ENCODE measurements at places on chromosomes 11 and 22.

DNA sequence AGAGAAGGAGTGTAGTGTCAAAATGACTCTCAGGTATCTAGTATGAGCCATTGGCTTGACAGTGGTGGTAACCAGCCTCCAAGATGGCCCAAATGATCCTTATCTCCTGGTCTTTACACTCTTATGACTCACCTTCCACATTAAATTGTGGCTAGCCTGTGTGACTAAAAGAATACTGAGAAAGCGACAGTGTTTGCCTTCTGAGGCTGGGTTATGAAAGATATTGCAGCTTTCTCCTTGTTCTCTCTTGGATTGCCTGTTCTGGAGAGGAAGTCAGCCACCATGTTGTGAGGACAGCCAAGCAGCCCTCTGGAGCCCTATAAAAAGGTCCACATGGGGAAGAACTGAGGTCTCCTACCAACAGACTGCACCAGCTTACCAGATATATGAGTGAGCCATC, 15.8 kb downstream of the C11orf71 start:
- DNase-seq, result no peak

DNA sequence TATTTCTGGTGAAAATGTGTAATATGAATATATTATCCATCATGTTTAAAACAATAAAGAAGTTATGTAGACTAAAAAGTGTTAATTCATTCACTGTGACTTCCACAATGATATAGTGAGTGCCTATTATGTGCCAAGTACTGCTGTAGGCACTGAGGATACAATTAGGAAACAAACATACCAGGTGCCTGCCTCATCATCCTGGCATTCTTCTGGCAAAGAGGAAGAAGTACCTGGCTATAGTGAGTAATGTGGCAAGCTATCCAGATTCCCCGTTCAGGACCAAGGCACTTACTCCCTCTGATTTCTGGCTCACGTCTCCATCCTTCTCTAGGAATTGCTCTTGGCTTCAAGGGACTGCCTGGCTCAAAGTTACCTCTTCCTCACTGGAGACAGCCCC, 77.5 kb upstream of the CLMP start:
- no peak for DNase-seq

DNA sequence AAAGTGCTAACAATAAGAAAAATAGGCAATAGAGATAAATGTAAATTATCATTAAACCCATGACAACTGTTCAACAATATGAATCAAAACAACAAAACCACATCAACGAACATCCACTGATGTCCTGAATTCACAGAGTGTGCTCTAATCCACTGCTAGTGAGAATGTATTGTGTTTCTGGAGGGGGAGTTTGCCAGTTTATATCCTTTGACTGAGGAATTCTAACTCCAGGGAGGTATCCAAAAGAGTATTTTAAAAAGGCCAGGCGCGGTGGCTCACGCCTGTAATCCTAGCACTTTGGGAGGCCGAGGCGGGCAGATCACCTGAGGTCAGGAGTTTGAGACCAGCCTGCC, 1.7 kb upstream of the WEE1 start:
- no peak for DNase-seq

DNA sequence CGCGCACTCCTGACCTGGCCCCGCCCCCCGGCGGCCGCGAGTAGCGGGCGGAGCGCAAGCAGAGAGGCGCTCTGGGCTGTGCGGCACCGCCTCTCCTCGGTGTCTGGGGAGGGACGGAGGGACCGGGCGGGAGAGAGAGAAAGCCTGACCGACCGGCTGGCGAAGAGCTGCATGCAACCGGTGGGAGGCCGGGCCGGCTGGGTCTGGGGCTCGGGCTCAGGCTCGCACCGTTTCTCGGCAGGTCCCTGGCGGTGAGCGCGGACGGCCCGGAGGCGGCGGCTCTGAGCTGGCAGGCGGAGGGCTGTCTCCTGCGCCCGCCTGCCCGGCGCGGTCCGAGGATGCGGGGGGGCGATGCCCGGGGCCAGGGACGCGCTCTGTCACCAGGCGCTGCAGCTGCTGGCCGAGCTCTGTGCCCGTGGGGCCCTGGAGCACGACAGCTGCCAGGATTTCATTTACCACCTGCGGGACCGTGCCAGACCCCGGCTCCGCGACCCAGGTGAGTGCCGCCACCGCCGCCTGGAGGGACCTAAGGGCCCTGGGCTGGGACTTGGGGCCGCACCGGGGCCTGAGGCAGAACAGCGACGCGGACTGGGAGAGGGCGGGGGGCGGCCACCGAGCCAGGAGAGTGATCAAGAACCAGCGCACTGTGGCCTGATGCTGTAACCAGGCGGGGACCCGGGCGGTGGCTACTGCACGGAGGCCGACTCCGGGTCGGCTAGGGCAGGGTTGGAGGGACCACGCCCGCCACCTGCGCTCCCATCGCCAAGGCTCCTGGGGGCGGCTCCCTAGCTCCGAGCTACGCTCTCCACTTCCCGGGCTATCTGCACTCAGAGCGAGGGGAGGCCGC, at the start of gene SYT9:
Gene SYT9, plus strand, starts transcription at position 69 of the 847 bp plus-strand sequence. Its CDS starts 283 bp downstream, at position 352.
- DNase-seq, result no peak

DNA sequence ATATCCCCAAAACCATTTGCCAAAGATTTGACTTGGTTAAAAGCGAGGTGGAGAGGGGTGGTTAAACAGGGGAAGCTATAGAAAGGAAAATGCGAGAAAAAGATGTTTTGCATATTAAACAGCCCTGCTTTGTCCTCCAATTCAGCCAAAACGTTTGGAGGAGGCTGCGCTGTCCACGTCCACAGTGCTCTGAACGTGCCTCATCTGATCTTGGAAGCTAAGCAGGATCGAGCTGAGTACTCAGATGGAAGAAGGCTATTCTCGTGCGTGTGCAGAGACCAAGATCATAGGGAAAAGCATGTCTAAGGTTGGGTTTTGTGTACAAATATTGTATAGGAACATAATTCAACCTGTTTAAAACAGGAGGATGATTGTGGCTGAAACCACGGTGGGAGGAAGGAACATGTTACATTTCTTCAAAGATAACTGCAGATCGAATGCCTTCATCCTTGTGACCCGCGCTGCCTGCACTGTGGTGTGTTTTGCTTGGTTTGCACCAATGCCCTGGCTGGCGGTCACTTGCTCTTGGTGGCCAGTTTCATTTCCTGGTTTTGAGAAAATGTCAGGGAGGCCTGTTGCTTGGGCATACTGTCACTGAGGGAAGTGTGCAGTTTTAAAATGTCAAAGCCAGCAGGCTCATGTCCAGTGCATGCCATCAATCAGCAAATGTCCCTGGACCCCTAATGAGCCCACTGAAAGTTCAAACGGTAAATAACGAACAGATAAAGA, 40.4 kb downstream of the FLI1 start:
- no peak for DNase-seq

DNA sequence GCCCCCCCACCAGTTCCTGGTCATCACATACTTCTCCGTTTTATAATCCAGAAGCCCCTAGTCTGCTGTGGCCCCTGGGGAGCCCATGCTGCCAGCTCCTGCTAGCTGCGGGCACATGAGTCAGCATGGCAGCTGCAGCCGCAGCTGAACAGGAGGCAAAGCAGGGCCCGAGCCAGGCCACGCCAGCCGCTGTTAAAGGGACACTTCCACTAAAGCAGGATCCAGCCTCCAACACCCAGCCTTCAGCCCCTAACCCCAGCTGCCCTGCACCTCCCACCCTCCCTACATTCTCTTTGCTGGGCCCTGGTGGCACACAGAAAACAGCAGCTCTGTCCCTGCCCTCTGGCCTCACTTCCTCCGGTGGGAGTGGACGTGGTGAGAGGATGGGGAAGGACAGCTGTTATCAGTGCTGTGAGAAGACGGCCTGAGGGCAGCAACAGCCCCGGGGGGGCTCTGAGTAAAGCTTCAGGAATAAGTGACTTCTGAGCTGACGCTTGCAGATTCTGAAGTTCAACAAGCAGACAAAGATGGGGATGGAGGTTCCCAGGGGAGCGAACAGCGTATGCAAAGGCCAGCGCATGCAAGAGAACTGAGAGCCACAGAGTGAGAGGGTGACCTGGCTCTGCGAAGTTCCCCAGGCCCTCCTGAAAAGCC, 688 bp upstream of the LRRC74B start:
- no peak for DNase-seq

GRCh38 chr11:36699271-36699670, 101.2 kb upstream of the RAG2 start:
- DNase-seq, result no peak

- no peak for DNase-seq
Measured at GRCh38 chr11:35711173-35711910, 48.8 kb downstream of the TRIM44 start.

DNA sequence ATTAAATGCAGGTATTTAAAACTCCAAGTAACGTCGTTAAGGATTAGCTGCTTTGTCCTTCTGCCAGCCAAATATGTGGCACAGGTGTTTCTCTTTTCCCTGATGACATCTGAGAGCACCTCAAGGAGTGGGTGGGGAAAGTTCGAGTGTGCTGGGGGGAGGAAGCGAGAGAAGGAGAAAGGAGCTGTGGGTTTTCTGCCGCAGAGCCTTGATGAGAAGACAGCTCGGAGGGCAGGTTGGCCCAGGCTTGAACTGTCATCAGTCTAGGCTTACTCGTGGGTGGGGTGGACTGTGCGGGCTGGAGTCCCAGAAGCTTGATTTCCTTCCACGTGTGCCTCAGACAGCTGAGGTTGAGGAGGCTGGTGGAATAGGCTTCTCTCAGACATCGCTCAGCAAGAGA, 15.2 kb upstream of the SORL1-AS1 start:
- DNase-seq, result no peak

- DNase-seq, result no peak
Measured at GRCh38 chr11:92406472-92406871, 181.9 kb downstream of the FAT3 start.

DNA sequence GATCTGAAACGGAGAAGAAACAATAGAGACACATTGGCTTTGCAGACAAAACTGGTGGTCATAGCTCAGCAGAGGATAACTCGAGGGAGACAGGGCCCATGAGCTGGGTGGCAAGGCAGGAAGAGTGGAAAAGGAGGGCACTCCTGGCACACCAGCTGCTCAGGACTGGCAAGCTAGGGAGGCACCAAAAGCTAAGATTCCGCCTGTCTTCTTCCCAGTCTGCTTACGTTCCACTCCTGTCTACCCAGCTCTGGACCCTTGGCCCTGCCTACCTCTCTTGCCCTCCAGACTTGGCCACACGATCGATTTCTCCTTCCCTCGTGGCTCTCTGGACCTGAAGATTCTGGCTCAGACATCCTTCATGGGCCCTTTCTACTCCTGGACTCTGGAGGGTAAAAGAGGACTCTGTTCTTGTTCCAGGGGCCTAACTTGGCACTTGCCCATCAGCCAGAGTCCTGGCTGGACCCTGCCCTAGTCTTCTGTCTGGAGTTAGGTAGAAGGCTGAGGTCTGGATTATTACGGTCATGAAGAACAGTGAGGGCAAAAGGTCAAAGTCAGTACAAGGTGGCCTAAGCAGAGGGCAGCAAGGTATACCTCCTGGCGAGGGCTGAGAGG, 115.2 kb upstream of the PITPNB start:
- DNase-seq, result no peak

GRCh38 chr11:93727985-93728791, 13.1 kb downstream of the TAF1D start:
- DNase-seq, result no peak

GRCh38 chr11:72561856-72562255, 112.4 kb downstream of the PDE2A start:
- DNase-seq, result no peak

- no peak for DNase-seq
Measured at GRCh38 chr22:27752771-27753170, 48.8 kb downstream of the MN1 start.

- DNase-seq, result no peak
Measured at GRCh38 chr11:95816037-95816436, 25.7 kb downstream of the CEP57 start.

DNA sequence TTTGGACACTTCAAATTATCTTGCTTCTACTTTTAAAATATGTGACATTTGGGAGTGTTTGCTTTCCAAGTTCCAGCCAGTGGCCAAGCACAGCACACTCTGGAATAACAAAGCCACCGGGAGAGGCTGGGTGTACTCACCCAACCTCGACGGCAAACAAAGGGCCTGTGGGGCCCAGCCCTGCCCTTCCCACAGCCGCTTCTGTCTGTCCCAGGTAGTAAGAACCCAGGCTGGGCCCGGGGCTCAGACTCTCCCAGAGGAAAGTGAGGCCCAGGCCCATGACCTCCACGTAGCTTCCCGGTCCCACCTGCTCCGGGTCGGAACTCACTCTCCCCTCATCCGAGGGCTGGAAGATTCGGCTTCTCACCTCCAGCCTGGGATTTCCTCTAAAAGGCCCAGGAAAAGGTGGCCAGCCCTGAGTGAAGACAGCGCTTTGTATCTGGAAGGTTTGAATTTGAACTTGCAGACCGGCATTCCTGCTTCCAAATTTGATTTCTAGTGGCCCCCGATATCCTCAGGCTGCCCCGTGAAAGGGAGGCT, 93.5 kb downstream of the CELSR1 start:
- no peak for DNase-seq

DNA sequence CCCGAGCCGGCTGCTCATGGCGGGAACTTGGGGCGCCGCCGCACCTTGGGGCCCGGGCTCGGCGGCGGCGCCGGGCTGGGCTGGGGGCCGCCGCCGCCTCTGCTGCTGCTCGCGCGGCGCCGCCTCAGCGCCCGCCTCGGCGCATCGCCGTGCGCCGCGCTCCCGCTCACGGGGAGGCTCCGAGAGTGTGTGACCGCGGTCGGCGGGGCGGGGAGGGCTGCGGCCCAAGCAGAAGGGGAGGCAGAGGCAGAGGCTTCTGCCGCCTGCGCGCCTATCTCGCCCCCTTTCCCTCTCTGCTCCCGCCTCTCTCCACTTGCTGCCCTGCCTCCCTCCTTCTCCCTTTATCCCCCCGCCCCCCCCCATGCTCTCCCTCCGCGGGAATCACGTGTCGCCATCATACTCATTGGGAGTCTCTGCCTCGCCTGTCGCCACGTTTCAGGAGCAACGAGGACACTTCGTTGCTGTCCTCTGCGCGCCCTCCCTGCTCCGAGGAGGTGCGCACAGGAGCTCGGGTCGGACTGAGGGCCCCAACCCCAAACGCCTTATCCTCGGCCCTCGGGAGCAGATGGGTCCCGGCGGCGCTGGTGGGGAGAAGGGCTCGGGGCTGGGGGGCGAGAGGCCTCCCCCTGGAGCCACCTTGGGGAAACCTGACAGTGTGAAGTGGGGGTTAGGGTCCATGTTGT, at the start of gene GUCY1A2:
Gene GUCY1A2, minus strand, starts transcription at position 258 of the 683 bp plus-strand sequence. CDS start 421 bp downstream, outside the sequence.
- no peak for DNase-seq

DNA sequence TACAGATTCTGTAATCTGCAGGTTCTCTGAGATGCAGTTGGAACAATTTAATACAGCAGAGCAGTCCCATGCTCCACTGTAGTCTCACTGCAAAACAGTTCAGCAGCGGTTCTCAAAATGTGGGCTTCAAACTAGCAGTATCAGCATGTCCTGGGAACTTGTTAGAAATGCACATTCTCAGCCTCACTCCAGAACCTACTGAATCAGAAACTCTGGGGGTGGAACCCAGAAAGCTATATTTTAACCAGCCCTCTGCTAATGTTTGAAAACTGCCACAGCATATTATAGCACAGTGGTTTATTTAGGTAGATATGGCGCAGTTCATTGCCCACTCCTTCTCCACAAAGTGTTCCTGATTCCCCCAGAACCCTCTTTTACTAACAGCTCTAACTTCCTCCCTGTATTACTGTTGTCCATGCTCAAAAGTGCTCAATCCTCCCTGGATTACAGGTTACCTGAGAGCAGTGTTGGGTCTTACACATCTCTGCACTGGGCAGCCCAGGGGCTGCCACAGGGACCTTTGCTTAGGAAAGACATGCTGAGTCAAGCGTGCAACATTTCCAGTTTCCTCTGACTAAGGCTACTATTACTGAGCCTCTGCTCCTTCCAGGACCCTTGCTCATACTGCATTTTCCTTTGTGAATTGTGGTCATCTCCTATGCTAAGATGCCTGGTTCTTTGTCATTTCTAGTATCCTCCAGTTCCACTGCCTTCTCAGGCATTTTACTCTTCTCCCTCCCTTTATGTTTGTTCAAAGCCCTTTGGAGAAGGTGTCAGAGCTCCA, 7.7 kb upstream of the DGAT2 start:
- DNase-seq, result no peak

All from SIG-M5 (cell line).